ENCODE measurements at places on chromosomes 6 and 20.

DNA sequence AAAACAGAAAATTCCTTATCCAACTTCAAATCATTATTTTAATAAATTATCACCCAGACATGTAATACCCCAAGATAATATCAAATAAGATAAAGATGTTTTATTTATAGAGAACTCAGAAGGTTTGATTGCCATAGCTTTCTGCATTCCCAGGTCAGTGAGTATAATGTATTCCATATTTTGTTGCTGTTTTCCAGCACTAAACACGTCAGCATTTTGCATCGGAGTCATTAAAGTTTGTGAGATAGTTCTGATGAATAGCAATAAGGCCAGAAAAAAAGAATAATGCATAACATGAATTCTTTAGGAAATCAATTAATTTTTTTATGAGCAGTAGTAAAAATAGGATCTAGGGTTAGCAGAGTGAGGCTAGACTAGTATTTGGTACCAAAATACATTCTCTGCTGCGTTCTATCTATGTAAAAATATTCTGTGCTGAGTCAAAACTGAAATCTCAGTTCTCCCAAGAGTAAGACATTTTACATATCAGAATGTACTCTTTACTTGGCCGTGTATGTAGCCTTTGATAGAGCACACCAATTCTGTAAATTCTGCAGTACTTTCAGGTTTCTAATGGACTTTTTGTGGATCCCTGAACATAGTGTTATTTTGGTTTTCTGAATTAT is 269.9 kb upstream of the AGPAT4 start:
- no peak for DNase-seq

DNA sequence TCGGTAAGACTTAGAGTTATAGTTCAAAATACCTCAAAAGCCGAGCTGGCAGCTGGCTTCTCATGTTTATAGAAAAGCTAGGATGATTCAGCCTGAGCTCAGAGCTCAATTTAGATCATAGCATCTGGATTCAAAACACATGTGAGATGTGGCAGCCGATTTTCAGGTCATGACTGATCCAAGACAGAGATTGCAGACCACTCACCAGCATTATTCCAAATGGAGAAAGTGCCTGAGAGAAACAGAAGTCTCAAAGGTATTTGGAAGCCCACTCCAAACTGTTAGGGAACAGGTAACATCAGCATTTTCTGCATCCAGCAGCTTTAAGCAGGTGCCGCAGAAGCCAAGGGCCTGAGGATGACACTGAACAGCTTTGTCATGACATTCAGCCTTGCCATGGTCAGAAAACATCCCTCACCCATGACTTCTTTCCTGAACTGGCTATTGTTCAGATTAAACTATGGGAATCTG is 102.2 kb downstream of the BACH2 start:
- no peak for DNase-seq

- no peak for DNase-seq
Measured at GRCh38 chr20:62997417-62998035, 9.2 kb downstream of the BHLHE23 start.

- DNase-seq, result no peak
Measured at GRCh38 chr6:42269553-42269952, 51.9 kb upstream of the MRPS10 start.

GRCh38 chr20:24033151-24033550 is 44.6 kb upstream of the GGTLC1 start:
- DNase-seq, result no peak

DNA sequence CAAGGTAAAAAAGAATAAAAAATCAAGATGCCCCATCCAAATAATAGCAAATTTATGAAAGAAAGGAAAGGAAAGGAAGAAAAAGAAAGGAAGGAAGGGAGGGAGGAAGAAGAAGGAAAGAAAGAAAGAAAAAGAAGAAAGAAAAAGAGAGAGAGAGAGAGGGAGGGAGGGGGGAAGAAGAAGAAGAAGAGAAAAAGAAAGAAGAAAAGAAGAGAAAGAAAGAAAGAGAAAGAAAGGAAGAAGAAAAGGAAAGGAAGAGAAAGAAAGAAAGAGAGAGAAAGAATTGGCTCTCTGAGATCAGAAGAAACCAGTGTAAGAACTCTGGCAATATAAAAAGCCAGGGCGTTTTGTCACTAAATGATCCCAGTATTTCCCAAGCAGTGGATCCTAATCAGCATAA is 401.7 kb downstream of the EPHA7 start:
- no peak for DNase-seq

GRCh38 chr20:60314727-60315126 is 356.5 kb downstream of the CDH26 start:
- DNase-seq, result no peak

- DNase-seq, result no peak
Measured at GRCh38 chr6:166460473-166461437, 78.0 kb upstream of the MPC1 start.
